Stimulated activated CD4-positive, alpha-beta T cell treated with anti-CD3 and anti-CD28 coated beads, Interleukin-15, amount 100 ng/mL, for 1 hour (primary cell): ENCODE measurements at places on chromosomes 7 and 10.

GRCh38 chr7:110522761-110523200 lies 568.1 kb upstream of the LRRN3 start:
- no peak for DNase-seq

DNA sequence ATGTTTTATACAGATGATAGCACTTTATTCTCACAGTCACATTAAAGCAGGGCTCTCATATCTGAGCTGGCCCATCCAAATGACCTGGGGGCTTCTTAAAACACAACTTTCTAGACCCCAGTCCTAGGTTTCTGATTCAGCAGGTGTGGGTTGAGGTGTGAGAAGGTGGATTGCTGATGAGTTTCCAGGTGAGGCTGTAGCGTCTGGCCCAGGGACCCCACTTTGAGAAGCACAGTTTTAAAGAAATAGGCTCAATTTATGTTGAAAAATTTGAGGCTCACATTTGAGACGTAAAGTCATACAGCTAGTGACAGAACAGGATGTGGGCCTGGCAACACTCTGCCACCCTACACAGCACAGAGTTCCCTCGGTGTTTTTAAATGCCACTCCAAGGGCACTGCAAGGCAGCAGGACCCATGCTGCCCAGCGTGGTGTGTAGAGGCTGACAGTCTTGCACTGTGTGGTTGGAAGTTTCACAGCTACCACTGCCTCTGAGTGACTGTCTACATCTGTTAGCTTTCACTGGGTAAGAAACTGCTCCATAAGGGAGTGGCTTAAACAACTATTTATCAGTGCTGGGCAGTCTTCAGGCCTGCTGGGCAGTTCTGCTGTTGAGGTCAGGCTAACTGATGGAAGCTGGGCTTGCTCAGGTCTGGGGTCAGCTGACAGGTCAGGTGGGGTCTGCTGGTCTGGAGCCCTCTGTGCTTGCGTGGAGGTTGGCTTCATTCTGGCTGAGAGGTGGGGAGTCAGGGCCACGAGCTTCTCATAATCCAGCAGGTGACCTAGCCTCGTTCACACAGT lies 319.7 kb downstream of the CXCL12 start:
- no peak for DNase-seq

GRCh38 chr7:155309021-155309338 lies 11.3 kb downstream of the INSIG1 start:
- DNase-seq: no peak

DNA sequence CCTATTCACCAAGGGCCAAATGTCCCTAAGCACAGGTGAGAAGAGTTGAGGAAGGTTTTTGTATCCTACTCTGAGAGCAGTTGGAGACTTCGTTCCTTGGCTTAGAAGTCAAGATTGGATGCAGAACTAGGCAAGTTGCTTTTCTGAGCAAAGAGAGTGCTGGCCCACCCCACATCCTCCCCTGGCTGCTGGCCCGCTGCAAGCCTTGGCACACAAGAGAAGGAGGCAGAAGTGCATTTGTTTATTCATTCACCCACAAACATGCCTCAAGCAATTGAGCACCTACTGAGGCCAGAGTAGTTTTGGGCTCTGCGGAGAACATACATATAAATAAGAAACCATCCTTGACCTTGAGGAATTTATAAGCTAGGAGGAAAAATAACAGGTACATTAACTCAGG lies 318.9 kb downstream of the KCNMA1 start:
- DNase-seq: no peak
